ENCODE measurements at places on chromosomes 4 and X.
A peak's percentile ranks its signal among the peaks of the same experiment; 100 is the strongest.

DNA sequence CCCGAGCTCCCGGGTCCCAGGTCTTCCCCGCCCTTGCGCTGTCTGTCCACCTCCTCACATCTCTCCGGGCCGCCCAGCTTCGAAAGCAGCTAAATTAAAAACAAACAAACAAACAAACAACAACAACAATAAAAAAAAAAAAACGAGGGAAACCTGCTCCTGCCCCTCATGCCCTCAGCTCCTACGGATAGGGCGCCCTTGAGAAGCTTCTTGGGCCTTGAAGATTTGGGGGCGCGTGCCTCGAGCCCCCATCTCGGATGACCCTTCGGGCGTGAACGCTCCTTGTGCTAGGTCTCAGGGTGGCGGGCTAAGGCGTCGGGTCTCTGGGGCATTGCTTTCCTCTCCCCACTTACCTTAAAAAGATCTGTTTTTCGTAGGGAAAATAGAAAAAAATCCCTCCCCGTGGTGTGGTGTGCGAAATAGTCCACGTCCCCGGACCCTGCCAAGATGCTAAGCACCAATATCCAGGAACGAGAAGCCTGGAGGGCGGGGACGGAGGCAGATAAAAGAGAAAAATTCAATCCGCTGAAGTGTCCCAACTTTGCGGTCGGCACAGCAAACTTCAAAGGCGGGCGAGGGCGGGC, 603 bp downstream of the NDNF start:
- DNase-seq = peak; percentile 12

GRCh38 chr4:87365348-87365747, 25.6 kb downstream of the HSD17B11 start:
- no peak for DNase-seq

GRCh38 chr4:159160242-159160641, 57.4 kb downstream of the RAPGEF2 start:
- DNase-seq = no peak

DNA sequence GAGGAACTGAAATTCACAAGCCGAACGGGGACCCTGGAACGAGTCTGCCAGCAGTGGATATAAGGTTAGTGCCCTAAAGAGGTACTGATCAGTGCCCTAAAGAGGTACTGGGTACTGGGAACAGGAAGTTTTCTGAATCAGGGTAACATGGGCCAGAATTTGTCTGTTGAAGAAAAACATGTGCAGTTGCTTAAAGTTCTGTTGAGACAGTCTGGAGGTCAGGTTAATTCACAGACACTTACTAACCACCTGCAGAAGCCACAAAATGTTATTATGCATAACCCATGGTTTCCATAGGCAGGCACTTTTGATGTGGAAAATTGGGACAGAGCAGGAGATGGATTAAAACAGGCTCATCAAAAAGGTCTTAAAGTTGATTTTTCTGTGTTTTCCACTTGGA, 17.9 kb downstream of the SPIN2B start:
- no peak for DNase-seq

DNA sequence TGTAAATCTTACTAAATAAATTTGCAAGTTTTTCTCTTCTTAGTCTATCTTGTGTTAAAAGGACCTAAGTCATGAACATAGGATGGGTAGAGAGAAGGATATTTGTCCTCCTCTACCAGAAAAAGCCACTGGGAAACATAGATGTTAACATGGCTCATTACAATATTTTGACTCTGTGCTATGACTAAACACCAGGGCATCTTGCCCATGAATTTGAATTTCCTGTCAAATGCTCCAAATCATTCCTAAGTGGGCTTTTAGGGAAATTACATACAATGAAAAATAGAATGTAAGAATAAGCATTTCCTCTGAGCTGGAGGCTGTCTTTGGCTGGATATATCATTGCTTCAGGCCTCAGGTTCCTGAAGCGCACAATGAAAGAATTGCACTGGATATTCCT, 39.1 kb downstream of the ANOS1 start:
- no peak for DNase-seq

- no peak for DNase-seq
These were observed 79.5 kb downstream of the HMGB2 start for GRCh38 chr4:173254646-173255045.

- DNase-seq = no peak
These were observed 35.5 kb upstream of the SMAD1 start for GRCh38 chr4:145446184-145446583.

DNA sequence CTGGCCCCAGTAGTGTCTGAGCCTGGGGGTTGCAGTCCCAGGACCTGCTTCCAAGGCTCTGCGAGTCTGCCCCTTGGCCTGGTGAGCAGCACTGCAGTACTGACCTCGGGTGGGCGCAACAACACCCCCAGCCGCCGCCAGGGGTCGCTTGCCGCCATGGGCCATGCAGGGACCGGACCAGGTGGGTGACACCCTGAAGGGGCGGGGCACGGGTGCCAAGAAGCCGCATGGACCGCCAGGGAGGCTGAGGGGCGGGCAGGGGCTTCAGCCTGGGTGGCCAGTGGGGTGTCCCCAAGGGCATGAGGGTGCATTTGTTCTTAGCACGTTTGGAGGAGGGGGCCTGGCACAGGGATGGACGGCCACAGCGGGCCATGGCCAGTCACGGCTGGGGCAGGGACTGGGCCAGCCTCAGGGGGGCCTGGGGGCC, 25.0 kb downstream of the TACC3 start:
- peak; percentile 59 for DNase-seq

GRCh38 chr4:152828122-152828521, 48.4 kb downstream of the ARFIP1 start:
- DNase-seq = no peak

GRCh38 chr4:76055016-76055415, 19.1 kb upstream of the CXCL11 start:
- DNase-seq = no peak

DNA sequence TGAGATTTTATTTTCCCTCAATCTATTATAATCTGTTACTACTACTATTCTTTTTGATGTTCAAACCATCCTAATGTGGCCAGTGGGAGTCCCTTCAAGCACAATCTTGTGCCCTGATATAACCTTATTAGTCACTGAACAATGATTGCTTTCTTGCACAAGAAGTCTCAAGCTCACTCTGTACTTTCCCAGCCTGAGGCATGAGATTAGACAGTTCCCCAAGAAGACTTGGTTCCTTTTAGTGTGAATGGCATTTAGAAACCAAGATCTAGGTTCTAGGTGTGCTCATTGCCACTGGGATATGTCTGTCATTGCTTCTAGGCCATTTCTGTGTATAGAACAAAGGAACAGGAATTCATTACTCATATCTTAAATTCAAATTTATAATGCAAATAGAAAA, 28.0 kb upstream of the RBM41 start:
- no peak for DNase-seq

- no peak for DNase-seq
These were observed 37.9 kb upstream of the ARSJ start for GRCh38 chr4:114017120-114017917.

- DNase-seq = no peak
These were observed 110.0 kb downstream of the CBR4 start for GRCh38 chr4:168900080-168900479.

DNA sequence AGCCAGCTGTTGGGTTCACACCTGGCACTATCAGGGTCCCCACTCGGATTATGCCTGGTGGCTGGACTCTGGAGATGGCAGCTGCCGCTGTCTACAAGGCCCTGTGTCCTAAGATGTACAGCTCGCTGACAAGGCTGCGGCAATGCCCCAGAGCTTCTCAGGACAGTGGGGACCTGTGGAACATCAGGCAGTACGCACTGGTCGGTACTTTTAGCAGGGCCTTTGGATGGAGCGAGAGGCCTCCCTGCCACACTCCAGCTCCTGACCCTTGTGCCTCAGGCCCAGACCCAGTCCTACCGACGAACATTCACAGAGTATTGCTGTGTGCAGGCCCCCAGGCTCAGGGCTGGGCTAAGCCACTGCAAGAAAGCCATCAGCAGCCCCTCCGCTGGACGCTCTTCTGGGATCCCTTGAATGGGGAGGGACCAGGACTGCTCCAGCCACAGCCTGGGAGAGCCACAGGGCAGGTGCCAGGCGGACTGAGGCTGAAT, 45.7 kb upstream of the HMX1 start:
- DNase-seq = no peak

DNA sequence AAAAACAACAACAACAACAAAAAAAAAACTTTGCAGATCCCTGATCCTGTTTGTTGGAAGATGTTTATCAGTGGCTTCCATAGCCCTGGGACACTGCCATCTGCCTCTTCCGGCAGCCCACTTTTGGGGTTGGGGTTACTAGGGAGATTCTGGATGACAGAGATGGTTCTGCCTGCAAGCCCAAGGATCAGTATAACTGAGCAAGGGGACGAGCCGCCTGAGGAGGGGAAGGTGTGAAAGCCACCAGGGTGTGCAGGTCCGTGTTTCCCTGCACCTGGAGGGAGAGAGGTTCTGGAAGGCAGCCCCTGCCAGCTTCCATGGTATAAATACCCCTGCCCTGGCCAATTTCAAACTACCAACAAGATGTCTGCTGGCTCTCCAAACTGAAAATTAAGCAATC, 41.5 kb downstream of the PPP2R2C start:
- DNase-seq = no peak

DNA sequence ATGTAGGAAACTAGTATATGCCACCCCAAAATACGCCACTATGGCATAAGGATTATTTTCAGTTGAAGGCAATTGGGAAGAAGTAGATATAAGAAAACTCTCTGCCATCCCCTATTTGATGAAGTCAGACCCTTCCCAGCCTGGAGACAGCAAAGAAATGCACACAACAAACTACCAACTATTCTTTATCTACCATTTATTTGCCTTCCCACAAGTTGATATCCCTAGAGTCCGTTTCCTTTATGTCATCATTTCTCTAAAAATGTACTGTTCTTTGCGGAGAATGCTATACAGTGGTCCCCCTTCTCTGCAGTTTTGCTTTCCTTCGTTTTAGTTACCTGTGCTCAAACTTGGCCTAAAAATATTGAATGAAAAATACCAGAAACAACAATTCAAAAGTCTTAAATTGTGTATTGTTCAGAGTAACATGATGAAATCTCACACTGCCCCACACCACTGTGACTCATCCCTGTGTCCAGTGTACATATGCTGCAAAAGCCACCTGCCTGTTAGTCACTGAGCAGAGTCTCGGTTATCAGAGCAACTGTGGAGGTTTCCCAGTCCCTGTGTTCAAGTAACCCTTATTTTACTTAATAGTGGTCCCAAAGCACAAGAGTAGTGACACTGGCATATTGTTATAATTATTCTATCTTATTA, 152.3 kb downstream of the WDFY3 start:
- no peak for DNase-seq

DNA sequence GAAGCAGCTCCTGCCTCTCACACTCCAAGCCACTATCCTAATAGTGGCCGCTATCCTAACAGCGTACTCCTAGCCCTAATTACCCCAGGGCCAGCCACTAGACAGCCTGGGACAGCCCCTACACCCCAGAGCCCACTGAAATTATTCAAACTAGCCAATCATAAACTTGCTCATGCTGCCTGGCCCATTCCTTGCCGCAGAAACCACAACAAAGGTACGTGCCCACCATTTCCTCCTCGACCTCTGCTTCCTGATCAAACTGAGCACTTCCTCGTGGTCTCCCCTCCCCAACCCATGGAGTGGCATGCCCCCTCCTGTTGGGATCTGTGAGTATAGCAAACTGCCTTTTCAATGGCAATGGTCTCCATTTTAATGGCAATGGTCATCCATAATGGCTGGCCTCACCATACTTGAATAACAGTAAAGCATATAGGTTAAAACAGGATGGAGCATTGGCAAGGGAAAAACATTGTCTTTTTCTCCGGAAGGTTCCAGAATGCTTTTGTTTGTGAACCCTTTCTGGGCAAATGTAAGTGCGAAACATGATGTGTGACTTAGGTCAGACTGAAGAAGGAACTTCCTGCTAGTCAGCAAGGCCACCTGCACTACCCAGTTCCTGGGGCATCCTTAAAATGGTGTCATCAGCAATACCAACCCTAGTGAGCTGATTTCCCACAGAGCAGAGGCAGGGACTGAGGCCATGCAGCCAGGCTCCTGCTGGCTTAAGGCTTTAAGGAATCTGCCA, 107.1 kb upstream of the ATP6AP2 start:
- DNase-seq = no peak

DNA sequence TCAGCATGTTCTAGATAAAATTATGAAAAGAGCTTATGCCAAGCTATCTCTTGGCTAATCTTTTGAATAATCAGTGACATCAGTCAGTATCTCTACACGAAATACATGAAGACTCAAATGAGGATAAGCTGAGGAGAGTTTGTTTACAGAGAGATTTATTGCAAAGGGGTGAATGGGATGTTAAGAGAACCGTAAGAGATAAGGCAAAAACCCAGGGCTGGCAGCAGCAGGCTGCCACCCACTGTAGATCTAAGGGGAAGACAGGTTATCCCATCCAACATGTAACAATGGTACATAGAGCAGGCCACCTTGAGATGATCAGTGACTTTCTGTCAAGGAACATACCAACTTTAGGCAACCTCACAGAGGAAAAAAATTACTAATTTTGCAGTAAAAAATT, 432.1 kb upstream of the NR3C2 start:
- DNase-seq = no peak

- no peak for DNase-seq
These were observed 321.5 kb downstream of the NLGN4X start for GRCh38 chrX:5907207-5907606.

DNA sequence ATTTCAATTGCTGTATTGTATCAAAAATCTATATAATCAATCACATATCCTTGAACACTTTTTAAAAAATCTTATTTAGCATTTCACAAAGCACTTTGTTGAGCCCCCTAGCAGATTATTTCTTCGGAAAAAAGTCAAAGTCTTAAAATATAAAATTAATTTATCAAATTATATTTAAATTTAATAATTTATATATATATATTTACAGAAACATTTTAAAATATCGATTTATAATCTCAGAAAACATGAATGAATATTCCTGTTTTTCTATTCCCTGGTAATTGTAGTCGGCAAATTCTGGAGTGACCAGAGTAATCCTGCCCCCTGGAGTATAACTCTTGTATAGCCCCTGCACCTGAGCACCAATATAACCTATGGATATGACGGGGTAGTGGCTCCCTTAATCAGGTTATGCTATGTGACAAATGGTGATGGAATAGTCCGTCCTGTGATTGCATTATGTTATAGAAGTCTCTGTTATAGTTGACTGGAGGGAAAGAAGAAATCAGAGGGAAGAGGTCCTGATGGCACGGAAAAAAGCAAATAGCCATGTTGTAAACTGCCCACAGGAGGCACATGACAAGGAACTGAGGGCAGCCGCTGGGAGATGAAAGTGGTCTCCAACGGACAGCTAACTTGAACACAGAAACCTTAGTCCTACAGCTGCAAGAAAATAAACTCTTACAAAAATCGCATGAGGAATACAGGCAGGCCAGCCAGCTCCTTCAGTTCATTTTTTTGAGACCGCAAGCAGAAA, 1092.3 kb downstream of the ARAP2 start:
- DNase-seq = no peak

- DNase-seq = no peak
These were observed 99.6 kb upstream of the TMEM150C start for GRCh38 chr4:82661181-82661992.

- DNase-seq = no peak
These were observed 514.9 kb upstream of the LCORL start for GRCh38 chr4:18536428-18536827.

- DNase-seq = no peak
These were observed 84.3 kb upstream of the WDR1 start for GRCh38 chr4:10200869-10201268.

- DNase-seq = no peak
These were observed 147.3 kb downstream of the HS6ST2 start for GRCh38 chrX:132810964-132811712.
